ENCODE measurements at places on chromosomes 16 and 17.
A peak's percentile ranks its signal among the peaks of the same experiment; 100 is the strongest.

DNA sequence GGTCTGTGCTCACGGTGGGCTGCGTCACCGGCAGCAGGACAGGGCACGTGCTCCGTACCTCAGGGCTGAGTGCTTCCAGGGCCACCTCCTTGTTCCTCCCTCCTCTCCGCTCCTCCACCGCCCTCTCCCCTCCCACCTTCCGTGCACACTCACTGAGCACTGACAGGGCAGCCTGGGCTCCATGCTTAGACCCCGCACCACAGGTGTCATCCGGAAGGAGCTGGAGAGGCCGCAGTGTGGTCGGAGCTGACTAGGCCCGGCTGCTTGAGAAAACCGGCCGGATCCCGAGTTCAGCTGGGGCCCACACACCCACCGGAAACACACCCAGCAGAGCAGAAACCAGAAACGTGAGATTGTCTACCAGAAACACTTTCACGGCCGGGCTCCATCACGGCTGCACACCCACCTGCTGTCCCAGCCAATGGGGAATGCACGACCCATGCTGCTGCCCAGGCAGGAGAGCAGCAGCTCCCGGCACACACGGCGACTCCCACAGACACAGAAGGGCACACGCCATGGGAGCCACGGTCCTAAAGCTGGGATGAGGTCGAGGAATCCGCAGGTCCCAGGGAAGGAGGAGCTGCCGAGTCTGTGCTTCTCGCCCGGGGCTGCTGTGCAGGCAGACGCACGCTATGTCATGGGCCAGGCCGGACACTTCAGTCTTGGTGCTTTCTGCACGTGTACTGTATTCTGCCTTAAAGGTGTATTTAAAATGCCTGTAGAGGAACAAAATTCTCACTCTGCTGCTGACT lies 55.0 kb upstream of the ZNF469 start:
- DNase-seq: no peak

GRCh38 chr17:3482852-3483251 lies 7.1 kb downstream of the ASPA start:
- no peak for DNase-seq

- DNase-seq: no peak
Observed at GRCh38 chr17:51516924-51517323, 256.6 kb downstream of the UTP18 start.

- DNase-seq: no peak
Observed at GRCh38 chr16:64375391-64375980, 746.4 kb downstream of the CDH11 start.

DNA sequence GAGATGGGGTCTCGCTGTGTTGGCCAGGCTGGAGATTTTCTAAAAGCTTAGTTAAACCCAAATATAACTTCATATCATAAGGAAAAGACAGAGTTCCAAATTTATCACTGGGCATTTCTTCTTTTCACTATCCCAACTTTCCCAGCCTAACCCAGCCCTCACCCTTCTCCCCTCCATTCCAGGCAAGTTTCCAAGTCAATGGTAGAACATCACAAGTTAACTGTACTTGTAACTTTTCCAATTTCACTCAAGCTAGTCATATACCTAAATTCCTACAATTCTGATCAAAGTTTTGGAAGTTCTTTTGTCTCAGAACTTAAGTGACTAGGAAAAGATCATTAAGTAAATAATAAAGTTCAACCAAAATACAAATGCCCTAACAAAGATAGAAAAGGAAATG lies 61.2 kb downstream of the USP32 start:
- no peak for DNase-seq

- peak; percentile 53 for DNase-seq
Observed at GRCh38 chr17:71959154-71959553, 161.7 kb upstream of the SOX9 start.

DNA sequence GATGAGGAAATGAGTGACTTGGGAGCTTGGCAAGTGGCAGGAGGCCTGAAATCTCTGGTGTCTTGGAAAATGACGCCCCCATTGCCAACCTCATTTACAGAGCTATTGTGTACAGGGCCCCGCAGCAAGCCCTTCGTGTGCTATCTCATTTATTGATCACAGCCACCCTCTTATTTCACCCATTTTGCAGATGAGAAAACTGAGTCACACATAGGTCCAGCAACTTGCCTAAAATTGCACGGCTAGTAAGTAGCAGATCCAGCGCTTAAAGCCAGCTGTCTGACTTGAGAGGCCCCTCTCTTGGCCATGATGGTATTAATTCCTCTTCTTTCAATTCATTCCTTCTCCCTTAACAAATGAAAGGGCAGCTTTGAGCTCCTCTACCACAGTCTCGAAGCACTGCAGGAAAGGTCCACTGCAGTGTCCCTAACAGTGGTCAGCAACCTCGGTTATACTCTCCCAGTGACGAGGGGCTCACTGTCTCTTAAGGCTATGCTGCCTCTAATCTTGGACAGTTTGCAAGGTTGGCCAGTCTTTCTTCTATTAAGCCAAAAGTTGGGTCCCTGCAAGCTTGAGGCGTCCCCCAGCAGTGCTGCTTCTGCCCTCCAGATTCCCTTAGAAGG lies 162.2 kb downstream of the COPRS start:
- no peak for DNase-seq

DNA sequence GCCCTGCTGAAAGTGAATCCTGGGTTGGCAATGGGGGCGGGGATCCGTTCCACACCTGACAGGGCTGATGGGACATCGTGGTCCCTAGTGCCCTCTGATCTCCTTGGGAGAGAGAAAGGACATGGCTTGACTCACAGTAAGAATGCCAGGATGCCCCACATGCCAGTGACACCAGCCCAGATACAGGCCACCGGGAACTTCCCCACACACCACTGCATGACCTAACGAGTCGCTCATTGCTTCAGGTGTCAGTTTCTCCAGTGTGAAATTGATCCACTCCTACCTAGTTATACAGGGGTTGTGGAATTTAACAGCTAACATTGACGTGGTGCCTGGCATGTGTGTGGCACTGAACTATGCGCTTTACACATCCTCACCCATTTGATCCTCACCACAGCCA lies 7.5 kb downstream of the CD300LG start:
- DNase-seq: no peak

- no peak for DNase-seq
Observed at GRCh38 chr16:10613785-10614485, 33.5 kb upstream of the EMP2 start.

- no peak for DNase-seq
Observed at GRCh38 chr17:35074711-35075707, 11.5 kb upstream of the RFFL start.

- DNase-seq: no peak
Observed at GRCh38 chr16:85014311-85014710, 3.0 kb upstream of the ZDHHC7 start.

All from MCF 10A (cell line).